Hippocampal formation (tissue), 2 donors: ENCODE measurements at places on chromosomes 4 and X.

DNA sequence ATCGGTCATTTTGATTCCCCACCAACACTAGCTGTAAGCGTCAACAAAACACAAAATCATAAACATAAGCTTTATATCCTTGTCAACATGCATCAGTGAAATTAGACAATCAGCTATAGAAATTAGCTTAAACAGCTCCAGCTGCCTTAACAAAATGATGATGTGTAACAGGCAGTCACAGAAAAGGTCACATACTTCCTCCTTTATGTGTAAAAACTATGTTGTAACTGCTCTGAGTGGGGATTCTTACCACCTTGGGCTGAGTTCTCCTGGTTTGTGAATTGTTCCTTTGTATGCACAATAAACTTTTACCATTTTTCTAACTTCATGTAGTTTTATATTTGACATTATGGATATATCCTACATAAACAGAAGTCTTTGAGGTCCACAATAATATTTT, 73.9 kb upstream of the MAP9 start:
- DNase-seq = no peak

- no peak for DNase-seq
Observed at GRCh38 chrX:117808426-117808825, 308.2 kb downstream of the KLHL13 start.

GRCh38 chr4:101366331-101366730, 19.0 kb upstream of the PPP3CA start:
- DNase-seq = no peak

- no peak for DNase-seq
Observed at GRCh38 chrX:136219893-136220292, 31.3 kb downstream of the MAP7D3 start.

DNA sequence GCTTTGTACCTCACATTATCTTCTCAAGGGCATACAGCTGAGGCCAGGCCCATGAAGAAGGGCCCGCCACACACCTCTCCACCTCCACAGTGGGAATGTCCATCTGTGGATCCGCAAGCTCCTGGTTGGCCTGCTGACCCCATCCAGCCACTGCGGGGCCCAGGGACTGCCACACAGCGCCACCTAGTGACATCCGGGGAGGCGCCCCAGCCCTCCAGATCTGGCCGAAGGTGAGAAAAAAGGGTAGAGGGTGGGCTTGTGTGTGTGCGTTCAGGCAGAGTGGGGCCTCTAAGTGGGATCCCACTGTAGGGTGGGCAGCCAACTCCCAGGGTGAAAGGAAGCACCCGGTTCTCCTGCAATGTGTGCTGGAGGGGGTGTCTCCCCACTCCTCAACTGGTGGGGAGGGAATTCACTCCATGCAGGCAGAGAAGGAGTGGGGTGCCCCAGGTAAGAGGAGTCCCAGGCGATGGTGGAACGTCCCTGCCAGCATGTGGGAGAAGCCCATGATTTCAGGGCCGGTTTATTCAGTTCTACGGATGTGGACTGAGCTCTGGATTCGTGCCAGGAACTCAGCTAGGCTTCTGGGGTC, 117.3 kb downstream of the ENPP6 start:
- DNase-seq = peak; percentile 11

DNA sequence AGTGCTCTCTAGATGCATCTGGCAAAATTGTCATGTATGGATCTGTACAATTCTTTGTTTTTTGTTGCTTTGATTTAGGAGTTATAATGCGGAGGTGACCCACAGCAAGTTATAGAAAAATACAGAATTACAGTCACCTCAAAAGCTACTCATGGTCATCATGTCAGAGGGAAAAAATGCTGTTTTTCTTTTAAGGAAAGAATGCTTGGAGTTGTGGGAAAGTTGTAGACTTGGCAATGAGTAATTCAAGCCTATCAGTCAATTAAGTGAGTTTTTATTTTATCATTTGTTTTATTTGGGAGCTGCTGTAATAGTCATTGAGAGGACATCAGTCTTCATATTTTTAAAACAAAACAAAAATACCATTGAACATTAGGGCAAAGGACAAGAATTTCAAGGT, 16.4 kb downstream of the FHL1 start:
- DNase-seq = no peak

DNA sequence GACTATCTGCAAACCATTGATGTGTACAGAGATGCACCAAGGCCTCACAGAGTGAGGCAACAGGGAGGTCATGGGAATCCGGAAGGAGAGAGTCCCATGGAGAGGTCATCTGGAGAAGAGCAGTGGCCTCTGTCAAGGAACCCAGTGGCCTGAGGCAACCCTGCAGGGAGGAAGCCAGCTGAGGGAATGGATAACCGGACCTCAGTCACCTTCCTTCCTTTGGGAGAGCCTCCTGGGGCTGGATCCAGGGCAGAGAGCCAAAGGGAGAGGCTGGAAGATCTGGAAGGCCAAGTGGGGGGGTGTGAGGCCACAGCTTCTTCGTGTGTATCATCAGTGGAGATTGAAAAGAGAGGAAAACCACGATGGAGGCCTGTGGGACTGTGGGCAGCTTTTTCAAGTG, 24.3 kb upstream of the CD38 start:
- no peak for DNase-seq

DNA sequence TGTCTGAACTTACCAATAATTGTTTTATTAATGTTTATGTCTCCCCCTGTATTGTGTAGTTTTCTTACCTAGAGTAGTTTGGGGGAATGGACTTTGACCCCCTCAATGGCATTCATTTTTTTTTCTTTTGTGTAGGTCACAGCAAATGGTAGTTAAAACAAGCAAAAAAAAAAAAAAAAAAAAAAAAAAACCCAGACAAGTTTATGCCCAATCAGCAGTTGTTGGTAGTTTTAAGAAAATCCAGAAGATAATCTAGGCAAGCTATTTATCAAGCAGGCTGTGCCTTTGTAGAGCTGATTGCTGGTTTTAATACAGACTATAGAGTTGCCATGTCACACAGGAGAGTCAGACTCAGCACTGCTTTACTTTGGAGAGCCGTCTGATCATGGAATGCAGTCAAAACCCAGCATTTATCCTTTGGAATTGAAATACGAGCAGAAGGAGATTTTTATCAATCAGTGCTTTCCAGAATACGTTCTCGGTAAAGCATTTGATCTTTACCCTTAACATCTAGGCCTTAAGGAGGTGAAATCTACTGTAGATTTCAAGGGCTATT, 16.6 kb downstream of the DCUN1D4 start:
- DNase-seq = no peak
